ENCODE measurements at places on chromosomes 7 and 10. TPM values are rescaled to one million over a fixed set of nuclear protein-coding genes. Genes with fewer than 3 reads are reported as not detected.

GRCh38 chr7:70028620-70029019 lies 430.3 kb downstream of the AUTS2 start:
- DNase-seq: no peak

DNA sequence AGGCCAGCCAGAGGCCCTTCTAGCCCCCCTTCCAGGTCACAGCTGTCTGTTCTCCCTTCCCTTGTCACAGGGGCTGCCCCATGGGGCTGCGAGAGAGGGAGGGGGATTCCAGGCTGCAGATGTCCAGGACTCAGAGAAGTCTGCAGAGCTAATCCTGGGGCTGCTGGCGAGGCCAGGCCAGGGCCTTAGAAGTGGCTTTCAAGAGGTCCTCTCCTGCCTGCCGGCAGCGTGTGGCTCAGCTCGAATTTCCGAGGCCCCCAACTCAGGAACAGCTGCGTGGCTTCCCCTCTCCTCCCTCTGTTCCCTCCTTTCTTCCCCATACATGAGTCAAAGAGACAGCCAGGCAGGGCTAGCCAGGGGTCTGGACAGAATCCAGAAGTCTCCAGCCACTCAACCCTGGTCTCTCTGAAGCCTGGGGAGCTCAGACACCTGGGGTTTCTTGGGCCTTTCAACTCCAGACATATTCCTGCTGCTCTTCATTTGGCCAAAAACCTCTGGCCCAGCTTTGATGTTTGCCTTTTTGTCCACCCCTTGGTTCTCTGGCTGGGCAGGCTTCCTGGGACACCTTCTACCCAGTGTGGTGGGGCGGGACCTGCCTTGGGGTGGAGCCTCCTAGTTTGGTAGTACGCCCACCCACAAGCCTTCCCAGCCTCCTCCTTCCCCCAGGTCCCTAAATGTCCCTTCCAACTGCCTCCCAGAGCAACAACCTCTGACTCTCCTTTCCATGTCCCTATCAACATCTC lies 21.8 kb upstream of the EIF5AL1 start:
- peak; percentile 64 for DNase-seq

DNA sequence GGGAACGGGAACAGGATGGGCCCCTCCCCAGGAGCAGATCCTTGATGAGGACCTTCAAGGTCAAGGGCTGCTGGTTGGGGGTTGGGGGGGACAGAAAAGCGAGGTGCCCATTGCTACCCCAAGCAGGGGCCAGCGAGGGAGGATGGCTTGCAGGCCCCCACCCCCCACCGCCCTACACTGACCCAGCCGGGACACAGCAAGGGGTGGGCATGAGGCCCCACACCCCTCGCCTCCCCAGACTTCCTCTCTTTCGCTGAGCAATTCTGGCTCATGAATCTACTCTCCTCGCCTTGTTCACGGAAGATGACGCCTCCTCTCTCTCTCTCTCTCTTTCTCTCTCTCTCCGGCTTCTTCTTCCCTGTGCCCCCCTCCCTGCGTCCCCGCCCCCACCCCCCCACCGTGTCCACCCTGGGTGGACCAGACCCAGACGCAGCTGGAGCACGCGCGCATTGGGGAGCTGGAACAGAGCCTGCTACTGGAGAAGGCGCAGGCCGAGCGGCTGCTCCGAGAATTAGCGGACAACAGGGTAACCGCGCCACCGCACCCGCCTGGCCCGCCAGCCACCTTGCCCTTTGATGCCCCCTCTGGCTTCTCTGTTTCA lies 81.1 kb upstream of the GTF2IRD1 start:
- DNase-seq: peak; percentile 79

Gene PLEKHA8
- 12.2 TPM for total RNA-seq

DNA sequence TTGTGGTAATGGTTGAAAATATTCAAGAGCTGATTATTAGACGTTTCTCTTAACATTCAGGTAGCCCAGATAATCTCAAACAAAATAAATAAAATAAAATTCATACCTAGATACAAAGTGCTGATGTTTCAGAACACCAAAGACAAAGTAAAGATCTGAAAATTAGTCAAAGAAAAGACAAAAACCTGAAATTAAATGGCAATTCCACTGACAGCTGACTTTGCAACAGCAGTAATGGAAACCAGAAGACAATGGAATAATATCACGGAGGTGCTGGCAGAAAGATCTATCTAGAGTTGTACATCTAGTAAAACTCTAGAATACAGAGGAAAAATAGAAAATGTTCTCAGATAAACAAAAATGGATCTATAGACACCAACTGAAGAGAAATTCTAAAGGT lies 58.0 kb upstream of the IKZF1 start:
- DNase-seq: no peak

Gene SPDYE1
- not detected for total RNA-seq
